Articular chondrocyte of knee joint (primary cell): ENCODE measurements at places on chromosomes 3 and 15. TPM values are rescaled to one million over a fixed set of nuclear protein-coding genes. Genes with fewer than 3 reads are reported as not detected.

Gene SH3GL3
- 0.65 TPM in 1 of 2 replicates, not detected in the other for total RNA-seq

Gene CKMT1A
- total RNA-seq = not detected in 2 replicates

Gene P2RY1
- total RNA-seq = not detected in 2 replicates

Gene ADAMTS9
- total RNA-seq = 4.6 and 7.5 TPM in 2 replicates

Gene SEMA7A
- total RNA-seq = 7.1 and 12.7 TPM in 2 replicates

Gene GFM1
- 54.9 and 62.9 TPM in 2 replicates for total RNA-seq

Gene ANKUB1
- total RNA-seq = not detected in 2 replicates

Gene PTH1R
- 1.8 and 3.0 TPM in 2 replicates for total RNA-seq

Gene PLSCR2
- 0.54 TPM in 1 of 2 replicates, not detected in the other for total RNA-seq

Gene ERICH6
- 0.39 TPM in 1 of 2 replicates, not detected in the other for total RNA-seq

Gene SLC12A1
- total RNA-seq = not detected in 2 replicates

Gene MB21D2
- total RNA-seq = 5.2 and 6.5 TPM in 2 replicates

Gene TNFSF10
- 4.3 and 8.6 TPM in 2 replicates for total RNA-seq

Gene CX3CR1
- under 0.01 TPM in 1 of 2 replicates, not detected in the other for total RNA-seq

Gene BFSP2
- not detected in 2 replicates for total RNA-seq

Gene GOLGA8H
- total RNA-seq = 1.4 and 1.9 TPM in 2 replicates

Gene LRRK1
- total RNA-seq = 15.5 and 16.2 TPM in 2 replicates

Gene RBMS3
- total RNA-seq = 123 and 125 TPM in 2 replicates

Gene RBPMS2
- total RNA-seq = 0.97 and 2.1 TPM in 2 replicates

Gene C3orf20
- total RNA-seq = 0.13 and 0.22 TPM in 2 replicates

Gene HTR3E
- total RNA-seq = not detected in 2 replicates

Gene GOLGA8S
- total RNA-seq = 0.13 and 0.22 TPM in 2 replicates

Gene TRH
- total RNA-seq = 0.11 and 0.13 TPM in 2 replicates

Gene CYP1A2
- not detected in 2 replicates for total RNA-seq

Gene CMSS1
- 17.7 and 18.3 TPM in 2 replicates for total RNA-seq

Gene GOLGA8M
- 1.0 and 2.9 TPM in 2 replicates for total RNA-seq

Gene PARP15
- 0.78 and 1.8 TPM in 2 replicates for total RNA-seq

Gene ALDH1A2
- 13.7 and 21.8 TPM in 2 replicates for total RNA-seq

Gene ABHD17C
- 15.5 and 18.2 TPM in 2 replicates for total RNA-seq

Gene RASL12
- total RNA-seq = 0.52 and 0.76 TPM in 2 replicates

Gene RBP2
- not detected in 2 replicates for total RNA-seq

Gene FBXW12
- total RNA-seq = not detected in 2 replicates

Gene CCDC191
- 5.0 and 5.4 TPM in 2 replicates for total RNA-seq

Gene FBXO40
- not detected in 2 replicates for total RNA-seq

Gene ITPKA
- total RNA-seq = 0.11 and 0.26 TPM in 2 replicates

Gene GRM2
- under 0.01 and 0.13 TPM in 2 replicates for total RNA-seq

Gene ACTC1
- 0.78 and 1.2 TPM in 2 replicates for total RNA-seq

Gene C3orf22
- not detected in 2 replicates for total RNA-seq

Gene CCDC66
- 32.9 and 37.4 TPM in 2 replicates for total RNA-seq

Gene NME9
- total RNA-seq = not detected in 2 replicates

Gene SHC4
- 2.5 and 2.7 TPM in 2 replicates for total RNA-seq

Gene GPR15
- total RNA-seq = not detected in 2 replicates

Gene TNK2
- 5.5 and 9.5 TPM in 2 replicates for total RNA-seq

Gene VEPH1
- total RNA-seq = 22.5 and 55.6 TPM in 2 replicates

Gene ZBED2
- not detected in 2 replicates for total RNA-seq

Gene SCAMP5
- total RNA-seq = 0.97 and 6.3 TPM in 2 replicates

Gene GPR156
- total RNA-seq = 1.2 and 1.5 TPM in 2 replicates

Gene CD200
- total RNA-seq = not detected in 2 replicates

Gene MAP4
- 174 and 203 TPM in 2 replicates for total RNA-seq

Gene CALML4
- 1.8 and 2.2 TPM in 2 replicates for total RNA-seq

Gene TIGIT
- not detected in 2 replicates for total RNA-seq

Gene MNS1
- 2.4 and 2.7 TPM in 2 replicates for total RNA-seq

Gene CCR8
- total RNA-seq = not detected in 2 replicates

Gene ENTPD3
- 1.4 and 1.7 TPM in 2 replicates for total RNA-seq

Gene PRR20G
- not detected in 2 replicates for total RNA-seq
